NCI-H1417 treated with DMSO at 0.1 percent for 48 hours (cell line): ENCODE measurements at places on chromosomes 16 and 17.

DNA sequence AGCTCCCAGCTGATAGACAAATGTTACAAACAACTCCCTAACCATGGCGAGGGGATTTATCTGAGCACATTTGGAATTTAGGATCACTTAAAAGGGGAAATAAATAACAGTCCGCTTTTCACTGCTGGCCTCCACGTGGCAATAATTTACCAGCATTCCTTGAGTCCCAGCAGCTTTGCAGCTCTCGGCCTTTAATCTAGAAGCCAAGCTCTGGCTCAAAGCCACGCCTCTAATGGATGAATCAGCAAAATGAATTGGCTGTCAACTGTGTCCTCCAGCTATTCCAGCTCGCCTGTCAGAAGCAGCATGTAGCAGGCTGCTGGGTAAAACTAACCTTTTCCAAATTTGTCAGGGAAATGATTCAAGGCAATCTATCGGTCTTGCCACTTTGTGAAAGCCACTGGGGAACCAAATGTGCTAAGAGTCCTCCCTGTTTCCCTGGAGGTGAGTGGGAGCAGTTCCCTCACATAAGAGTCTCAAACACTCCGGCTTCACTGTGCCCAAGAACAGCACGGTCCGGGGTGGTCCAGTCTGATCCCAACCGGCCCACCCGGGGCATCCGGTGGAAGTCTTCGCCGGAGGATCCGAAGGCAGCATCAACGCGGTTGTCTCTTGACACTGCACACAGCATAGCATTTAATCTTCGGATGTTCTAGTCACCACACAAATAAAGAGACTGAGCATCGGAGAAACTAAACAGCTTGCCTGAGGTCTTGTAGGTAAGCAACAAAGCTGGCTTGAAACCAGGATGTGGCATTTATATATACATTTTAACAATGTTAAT, 143.3 kb downstream of the PARN start:
- no peak for DNase-seq

- DNase-seq: no peak
These were observed 24.0 kb downstream of the IGF2BP1 start for GRCh38 chr17:49021095-49021767.

DNA sequence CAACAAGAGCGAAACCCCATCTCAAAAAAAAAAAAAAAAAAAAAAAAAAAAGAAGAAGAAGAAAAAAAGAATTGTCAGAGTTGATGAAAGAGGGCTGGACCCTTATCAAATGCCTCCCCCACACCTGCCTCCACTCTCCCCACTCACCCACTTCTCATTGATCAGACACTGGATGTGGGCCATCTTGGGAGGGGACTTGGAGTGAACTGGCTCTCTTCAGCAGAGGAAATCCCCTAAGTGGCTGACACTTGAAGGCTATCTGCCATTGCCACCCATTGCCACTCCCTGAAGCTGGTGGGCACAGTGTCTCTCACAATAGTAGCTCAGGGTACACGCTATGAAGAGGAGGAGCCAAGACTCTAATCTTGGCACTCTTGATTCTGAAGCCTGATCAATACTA, 1.6 kb downstream of the ITGA2B start:
- DNase-seq: no peak

DNA sequence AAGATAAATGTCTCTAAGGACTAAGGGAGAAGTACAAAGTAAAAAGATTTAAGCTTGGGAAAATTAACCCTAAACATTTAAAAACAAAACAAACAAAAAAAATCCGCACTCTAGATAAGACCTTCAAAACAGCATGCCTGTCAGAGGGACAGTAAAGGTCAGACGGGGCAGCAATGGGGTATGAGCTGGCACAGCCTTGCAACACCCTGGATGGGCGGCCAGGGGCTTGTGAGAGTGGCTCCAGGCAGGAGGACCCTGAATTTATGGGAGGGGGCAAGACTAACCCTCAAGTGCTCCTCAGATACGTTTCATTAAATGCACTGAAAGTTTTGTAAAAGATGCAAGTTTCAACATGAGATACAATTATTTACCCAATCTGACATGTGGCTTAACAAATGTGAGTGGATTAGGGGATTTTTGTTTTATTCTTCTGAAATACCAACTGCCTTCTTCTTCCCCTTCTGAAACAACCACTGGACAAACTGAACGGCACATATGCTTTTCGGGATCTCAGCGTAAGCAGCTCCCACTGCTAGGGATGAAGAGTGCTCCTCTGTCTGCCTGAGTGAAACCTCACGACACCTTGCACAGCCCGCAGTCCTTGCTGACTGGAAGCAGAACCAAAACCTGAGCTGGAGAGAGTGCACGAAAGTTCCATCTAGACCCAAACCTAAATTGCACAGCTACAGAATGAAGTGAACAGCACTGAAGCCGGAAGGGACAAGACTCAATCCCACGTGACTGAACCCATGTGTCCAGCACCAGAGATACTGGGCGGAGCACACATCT, 128.4 kb downstream of the ANKRD11 start:
- DNase-seq: no peak

- DNase-seq: no peak
These were observed 178.5 kb upstream of the TBX2 start for GRCh38 chr17:61221181-61221580.

DNA sequence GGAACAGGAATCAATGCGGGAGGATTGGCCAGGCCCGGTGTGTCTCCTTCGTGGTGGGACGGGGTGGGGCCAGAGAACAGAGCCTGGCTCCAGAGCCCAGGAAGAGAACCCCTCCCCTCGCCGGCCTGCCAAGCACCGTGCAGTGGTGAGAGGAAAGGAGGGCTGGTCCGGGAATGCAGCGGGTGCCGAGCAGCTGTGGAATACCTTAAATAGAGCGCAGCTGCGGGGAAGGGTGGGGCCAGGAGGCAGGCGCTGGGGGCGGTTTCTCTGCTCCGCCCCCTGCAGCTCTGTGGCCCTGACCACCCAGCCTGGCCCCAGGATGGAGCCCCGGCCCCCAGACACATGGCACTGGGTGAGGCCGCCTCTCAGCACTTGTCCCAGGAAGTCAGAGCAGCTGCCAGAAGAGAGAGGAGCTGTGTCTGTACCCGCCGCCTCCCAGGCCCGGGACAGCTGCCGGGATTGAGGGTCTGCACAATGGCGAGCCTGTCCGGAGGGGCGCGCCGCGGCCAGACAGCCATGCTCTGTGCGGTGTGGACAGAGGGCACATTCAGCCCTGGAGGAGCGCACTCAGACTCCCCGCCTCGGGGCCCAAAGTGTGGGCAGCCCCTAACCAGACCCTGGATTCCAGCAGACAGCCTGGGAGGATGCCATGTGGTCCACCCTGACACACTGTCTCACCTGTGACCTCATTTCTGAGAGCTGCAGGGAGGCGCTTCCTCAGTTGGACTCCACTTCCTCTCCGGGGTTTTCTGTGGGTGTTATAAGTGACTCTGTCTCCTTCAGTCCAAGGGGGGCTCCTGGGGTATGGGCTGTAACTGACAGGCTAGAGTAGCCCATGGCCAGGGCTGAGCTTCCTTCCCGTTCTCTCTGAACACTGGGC, 268.8 kb downstream of the SEC14L1 start:
- no peak for DNase-seq

- DNase-seq: no peak
These were observed 4.0 kb upstream of the FBXL20 start for GRCh38 chr17:39405436-39405835.

DNA sequence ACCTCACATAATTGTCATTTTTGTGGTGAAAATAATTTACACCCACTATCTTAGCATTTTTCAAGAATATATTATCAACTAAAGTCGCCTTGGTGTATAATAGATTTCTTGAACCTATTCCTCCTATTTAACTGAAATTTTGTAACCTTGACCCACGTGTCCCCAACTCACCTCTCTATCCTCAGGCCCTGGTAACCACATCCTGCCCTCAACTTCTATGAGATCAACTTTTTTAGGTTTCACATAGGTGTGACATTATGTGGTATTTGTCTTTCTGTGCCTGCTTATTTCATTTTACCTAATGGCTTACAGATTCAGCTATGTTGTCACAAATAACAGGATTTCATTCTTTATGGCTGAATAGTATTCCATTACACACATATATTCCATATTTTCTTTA, 73.0 kb upstream of the CNTNAP4 start:
- DNase-seq: no peak

DNA sequence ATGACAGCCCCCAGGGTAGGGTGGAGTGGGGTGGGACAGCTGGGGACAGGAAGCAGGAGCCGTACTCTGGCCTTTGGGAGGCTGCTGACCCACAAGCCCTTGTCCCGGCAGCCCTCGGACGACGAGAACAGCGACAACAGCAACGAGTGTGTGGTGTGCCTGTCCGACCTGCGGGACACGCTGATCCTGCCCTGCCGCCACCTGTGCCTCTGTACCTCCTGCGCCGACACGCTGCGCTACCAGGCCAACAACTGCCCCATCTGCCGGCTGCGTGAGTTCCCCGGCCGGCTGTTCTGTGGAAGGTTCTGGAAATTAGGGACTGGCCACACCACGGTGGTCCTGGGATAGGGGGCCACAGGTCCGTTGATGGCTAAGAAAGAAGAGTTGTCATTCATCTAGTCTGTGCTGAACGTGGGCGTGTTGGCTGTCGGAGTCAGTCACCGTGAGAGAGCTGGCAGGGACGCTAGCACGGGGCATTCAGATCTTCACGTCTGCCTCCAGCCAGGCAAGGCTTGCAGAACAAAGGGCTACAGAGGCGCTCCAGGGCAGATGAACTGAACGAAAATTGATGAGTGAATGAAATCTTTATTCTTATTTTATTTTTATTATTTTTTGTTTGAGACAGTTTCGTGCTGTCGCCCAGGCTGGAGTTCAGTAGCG, 19.8 kb upstream of the NUDT16L1 start:
- no peak for DNase-seq

- no peak for DNase-seq
These were observed 245 bp downstream of the TMEM256 start for GRCh38 chr17:7403727-7403976.

GRCh38 chr16:30637944-30638343, 12.8 kb upstream of the PRR14 start:
- no peak for DNase-seq

DNA sequence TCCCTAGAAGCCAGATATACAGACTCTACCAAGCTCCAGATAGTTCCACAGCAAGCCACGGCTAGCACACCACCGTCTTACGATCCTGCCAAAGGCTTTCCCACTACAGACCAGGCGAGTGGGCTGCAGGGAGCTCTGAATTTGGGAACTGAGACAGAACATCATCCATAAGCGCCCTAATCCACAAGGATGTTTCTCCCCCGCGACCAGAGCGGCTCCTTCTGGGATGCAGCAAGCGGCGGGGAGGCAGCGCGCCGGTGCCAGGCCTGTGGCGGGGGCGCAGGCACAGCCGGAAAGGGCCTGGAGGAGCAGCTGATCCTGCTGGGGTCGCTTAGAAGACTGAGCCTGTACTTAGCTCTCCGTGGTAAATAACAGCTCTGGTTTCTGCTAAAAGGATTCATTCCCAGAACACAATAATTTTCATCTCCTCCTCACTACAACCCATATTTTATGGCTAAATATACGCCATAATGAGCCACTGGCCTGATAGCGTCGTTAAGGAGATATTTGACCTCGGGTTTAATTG, 16.2 kb upstream of the FOXF1 start:
- no peak for DNase-seq

DNA sequence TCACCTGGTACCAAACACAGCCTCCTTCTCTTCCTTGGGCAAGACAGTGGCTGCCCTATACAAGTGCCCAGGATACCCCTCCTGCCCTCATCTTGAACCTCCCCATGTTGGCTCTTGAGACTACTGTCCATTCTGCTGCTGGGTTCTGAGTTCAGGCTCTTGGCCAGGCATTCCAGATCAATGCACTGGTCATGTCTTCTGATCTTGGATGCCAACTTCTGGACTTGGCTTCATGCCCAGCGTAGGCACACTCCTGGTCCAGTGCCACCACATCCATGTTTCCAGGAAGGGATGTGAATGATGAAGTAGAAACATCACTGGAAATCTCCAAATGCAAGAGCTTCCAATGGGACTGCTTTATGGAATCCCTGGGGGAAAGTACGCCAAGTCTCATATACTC, 51.5 kb downstream of the DYNLRB2 start:
- no peak for DNase-seq

- no peak for DNase-seq
These were observed 13.3 kb upstream of the SDK2 start for GRCh38 chr17:73657473-73658116.

DNA sequence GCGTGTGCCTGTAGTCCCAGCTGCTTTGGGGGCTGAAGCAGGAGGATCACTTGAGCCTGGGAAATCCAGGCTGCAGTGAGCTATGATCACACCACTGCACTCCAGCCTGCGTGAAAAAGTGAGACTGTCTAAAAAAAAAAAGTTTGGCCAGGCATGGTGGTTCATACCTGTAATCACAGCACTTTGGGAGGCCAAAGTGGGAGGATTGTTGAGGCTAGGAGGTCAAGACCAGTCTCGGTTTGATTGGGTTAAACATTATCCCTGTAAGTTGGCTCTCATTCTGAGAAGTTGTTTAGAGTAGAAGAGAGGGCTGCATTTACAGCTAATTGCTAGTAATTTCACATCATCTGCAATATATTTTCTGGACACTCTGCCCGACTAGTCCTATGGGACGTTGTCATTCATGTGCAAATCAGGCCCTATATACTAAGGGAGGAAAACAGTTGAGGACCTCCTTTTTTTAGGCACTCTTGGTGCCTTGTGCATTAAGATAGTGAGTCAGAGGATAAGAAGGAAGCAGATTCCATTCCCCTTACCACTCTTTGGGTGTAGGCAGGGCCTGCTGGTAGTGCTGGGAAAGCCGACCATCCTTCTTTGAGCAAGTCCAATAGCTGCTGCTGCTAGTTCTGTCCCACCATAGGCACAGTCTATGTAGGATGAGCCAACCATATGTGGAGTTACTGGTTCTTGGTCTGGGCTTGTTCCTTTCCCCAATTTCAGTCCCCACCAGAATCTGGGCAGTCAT, 18.7 kb downstream of the HMOX2 start:
- DNase-seq: no peak

- no peak for DNase-seq
These were observed 105.7 kb upstream of the PLCG2 start for GRCh38 chr16:81673432-81673831.

DNA sequence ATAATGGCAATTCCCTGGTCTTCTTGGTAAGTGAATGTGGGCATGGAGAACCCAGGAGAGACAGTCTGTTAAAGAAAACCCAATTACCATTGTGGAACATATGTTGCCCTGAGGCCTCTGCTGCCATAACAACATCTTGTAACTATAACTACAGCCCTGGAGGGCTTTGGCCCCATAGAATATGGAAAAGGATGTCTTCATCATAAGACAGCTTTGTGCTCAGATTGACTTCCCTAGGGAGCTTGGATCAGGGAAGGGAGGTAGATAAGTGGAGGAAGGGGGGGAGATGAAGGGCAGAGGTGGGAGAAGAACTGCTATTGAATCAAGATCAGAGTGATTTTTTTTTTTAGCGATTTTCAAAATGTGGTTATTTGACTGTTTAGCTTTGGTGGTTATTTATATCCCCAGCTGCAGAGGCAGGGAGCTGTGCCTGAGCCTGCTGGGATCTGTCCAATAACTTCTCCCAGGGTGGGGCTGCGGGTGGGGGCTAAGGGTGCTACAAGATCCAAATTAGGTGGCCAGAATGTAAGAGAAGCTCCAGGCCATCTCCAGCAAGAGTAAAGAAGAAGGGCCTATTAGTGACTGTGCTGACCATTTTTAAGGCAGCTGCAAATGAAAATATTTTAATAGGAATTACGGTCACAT, 5.3 kb upstream of the KAT7 start:
- no peak for DNase-seq
